Activated naive CD8-positive, alpha-beta T cell treated with anti-CD3 and anti-CD28 coated beads, Interleukin-2, amount 10 ng/mL, durations not matched to agents 7 days and 5 days (primary cell): ENCODE measurements at places on chromosomes 5 and 9. TPM values are rescaled to one million over a fixed set of nuclear protein-coding genes. Genes with fewer than 3 reads are reported as not detected.

The ZDHHC11 gene
- 10.2 TPM for total RNA-seq

The ACTL7B gene
- not detected for total RNA-seq

GRCh38 chr5:100902440-100903038, 543 bp downstream of the ST8SIA4 start:
- no peak for DNase-seq

GRCh38 chr5:58358501-58359178, 101.2 kb downstream of the PLK2 start:
- no peak for DNase-seq

DNA sequence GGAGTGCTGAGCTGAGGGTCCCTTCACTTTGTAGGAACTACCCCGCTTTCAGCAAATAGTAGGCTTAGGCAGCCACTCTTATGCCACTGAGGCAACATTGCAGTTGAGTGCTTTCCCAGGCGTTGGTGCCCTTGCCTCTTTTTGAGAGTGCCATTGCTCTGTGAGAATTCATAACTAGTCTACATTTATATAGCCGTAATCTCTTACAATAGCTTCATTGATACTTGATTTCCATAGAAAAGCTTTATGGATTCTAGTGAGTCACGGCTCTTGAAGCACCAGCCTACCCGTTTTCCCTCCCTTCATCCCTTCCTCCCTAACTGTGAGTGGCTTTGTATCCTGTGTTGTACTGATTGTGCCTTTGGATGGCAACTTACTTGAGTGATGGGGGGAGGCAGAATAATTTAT, 283.9 kb downstream of the AOPEP start:
- no peak for DNase-seq

DNA sequence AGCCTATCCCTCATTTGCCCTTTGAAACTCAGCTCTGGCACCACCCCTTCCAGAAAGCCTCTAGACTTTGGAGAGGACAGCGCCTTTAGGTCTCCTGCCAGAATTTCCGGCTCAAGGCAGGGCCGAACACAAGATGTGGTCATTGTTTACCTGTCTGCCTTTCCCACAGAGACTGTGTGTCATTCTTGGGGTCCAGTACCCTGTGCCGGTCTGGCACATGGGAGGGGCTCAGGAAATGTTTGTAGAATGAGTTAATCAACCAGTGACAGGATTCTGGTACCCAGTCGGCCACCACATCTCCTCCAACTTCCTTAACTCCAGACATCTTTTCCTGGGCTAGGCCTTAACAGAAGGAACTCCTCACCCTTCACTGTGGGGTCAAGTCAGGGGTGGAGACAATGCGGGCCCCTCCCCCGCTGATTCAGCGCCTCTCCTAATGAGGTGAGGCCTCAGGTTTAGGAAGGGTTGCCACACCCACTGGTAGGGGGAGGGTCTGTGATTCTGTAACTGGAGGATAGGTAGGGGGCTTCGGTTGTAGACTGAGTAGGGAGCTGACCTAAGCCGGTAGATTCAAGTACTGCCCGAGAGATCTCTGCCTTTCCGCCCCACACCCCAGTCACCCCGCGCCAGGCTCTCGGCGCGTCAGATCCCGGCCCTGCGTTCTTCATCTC, 29.3 kb downstream of the PCDH1 start:
- no peak for DNase-seq
